ENCODE measurements at places on chromosomes 2 and 18.

DNA sequence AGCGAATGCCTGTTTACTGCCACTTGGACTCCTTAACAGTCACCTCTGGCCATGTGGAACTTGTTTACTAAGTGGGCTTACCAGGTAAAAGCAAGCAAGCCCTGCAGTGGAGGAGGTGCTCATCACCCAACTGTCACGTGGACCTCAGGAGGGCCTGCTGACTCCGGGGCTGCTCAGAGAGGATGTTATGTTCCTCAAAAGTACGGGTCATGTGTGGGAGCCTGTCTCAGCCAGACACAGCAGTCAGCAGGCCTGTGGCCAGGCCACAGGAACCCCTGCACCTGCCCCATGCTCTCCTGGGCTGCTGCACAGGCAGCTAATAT is 36.2 kb downstream of the AMER3 start:
- DNase-seq: no peak

- no peak for DNase-seq
These were observed 137.0 kb downstream of the UBE2E3 start for GRCh38 chr2:181117206-181117925.

DNA sequence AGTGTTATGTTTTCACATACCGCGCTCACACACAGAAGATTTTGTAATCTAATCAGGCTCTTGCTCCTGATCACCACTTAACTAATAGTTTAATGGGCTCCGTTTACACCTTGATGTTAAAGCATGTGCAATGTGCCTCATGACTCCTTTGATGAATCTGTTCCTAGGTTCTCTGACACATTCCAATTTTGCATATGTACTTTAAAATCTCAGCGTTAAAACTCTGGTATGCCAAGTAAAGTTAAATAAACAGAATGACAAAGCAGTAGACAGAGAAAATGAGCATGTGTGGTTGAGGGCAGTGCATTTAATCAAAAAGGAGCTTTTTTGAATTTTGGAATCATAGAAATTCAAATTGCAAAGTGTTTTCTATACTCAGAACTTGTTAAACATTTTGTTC is 96.4 kb downstream of the TCF4 start:
- DNase-seq: no peak

DNA sequence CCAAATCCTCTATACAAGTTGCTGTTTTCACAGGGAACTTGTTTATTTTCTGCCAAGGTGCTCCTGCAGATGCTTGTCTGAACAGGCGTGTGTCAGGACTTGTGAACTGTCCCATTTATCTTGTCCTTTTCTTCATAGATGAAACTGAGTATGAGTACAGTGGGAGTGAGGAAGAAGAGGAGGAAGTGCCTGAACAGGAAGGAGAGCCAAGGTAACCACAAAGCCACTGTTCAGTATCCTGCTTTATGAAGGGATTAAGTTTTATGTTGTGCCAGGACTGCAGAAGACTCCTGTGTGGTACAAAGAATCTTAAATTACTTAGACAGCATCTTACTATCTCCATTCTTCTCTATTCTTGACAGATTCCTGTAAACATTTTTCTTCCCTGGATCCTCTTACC is 145.0 kb downstream of the MAP4K4 start:
- DNase-seq: no peak

GRCh38 chr2:134758633-134759032 is 39.8 kb upstream of the TMEM163 start:
- DNase-seq: no peak

DNA sequence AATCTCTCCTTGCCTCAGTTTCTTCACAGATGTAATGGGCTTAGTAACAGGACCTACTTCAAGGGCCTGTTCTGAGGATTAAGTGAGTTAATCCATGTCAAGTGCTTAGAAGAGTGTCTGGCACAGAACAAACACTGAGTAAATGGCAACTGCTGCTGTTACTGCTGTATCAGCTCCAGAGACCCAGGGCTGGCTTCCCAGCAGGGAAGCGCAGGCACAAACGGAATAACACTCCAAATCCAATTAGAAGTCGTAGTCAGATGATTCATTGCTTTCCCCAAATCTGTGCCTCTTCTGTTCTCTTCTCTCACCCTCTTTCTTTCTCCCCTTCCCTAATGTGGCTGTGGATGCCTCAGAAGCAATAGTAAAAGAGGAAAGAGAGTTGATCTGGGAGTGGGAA is 101.1 kb upstream of the FZD7 start:
- DNase-seq: peak; percentile 45
